ENCODE measurements at places on chromosomes 11 and 22.

- DNase-seq, result no peak
These were observed 670 bp downstream of the LSP1 start for GRCh38 chr11:1853376-1854131.

DNA sequence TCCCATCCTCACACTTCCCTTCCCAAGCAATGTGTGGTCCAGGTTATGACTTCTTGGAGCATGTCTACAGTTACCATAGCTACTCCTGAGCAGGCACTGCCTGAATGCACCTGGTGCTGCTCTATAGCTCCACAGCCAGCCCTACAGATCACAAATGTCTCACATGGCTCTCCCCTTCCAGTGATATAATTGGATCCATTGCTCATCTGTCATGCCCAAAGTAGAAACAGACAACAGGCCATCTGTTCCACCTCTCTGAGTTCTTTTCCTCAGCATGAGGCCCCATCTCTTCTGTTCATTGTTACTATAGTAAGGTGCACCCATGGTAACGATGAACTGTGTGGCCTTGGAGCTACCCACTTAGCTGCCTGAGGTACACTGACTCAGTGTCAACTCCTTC, 320.3 kb upstream of the ZC3H12C start:
- peak; percentile 76 for DNase-seq

DNA sequence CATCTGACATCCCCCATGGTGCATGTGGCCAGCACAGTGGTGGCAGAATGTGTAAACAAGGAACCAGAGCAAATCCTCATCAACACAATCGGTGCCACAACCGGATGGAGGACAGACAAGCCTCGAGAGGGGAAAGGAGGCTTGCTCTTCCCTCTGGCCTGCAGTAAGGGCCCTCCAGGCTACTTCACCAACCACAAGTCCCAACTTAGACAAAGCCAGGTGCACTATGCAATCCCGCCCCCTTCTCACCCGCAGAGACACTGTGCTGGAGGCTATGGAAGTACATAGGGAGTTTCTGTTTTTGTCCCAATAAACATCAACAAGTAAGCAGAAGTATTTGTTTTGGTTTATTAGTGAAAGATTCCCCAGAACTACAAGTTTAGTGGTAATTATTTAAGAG, 54.3 kb downstream of the SPATA19 start:
- DNase-seq, result no peak

DNA sequence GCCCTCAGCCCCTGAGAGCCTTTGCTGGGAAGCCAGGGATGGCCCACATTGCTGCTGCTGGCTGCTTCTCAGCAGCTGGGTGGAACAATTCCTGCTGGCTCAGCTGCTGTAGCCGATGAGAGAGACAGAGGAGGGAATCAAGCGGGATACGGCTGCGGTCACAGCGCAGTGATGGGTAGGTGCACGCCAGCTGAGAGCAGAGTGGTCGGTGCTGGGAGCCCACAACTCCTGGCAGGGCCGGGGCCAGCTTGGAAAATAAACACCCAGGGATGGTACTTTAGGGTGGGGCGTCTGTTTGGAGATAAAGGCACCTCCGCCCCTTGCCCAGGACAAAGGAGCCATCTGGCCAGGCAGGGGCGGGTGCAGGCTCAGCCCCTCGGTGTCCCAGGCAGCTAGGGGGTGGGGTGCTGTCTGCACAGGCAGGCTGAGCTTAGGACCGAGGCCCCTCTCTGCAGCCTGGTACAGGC, 480.5 kb downstream of the MIAT start:
- DNase-seq, result peak; percentile 61

DNA sequence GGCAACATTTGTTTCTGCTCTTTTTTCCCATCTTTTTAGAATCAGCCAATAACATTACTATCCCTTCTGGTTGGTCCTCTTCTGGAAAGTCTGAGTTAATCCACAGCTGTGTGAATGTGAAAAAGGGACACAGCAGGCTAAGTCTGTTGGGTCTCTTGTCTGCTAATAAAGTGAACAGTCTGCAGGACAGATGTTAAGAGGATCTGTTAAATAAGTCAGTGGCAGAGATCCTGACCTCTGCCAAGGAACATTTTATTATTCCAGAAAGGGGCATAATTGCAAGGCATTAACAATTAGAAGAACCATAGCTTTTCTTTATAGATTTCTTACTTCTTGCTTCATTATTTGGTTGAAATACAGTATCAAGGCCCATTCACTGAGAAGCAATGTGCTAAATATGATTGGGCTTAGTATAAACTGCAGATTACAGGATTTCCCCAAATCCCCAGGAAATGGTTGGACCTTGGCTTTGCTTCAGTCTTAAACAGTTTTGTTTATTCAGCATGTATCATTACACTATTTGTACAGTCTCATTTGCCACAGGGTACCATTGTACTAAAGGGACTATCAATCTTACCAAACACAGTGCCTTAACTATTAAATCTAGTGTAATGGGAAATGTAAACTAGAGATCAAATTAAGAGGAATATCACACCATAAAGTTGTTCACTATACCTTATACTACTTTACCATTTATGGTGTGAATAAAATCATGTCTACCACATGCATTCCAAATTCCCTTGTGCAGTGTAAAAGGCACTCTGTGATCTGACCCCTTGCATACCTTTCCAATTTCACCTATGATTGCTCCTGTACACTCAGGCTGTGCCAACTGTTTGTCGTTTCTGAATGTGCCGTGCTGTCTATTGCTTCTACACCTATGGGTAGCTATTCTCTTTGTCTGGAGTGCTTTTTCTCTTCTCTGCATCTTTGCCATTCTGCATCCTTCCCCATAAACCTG, 274.0 kb downstream of the SOX6 start:
- DNase-seq, result peak; percentile 34

- no peak for DNase-seq
These were observed 6.6 kb downstream of the TRIM22 start for GRCh38 chr11:5696210-5696609.

- DNase-seq, result no peak
These were observed 23.0 kb downstream of the APLP2 start for GRCh38 chr11:130092661-130093060.

GRCh38 chr11:107218123-107219013, 200.1 kb upstream of the GUCY1A2 start:
- no peak for DNase-seq

GRCh38 chr22:50305923-50306566, 1.4 kb downstream of the PLXNB2 start:
- peak; percentile 86 for DNase-seq

DNA sequence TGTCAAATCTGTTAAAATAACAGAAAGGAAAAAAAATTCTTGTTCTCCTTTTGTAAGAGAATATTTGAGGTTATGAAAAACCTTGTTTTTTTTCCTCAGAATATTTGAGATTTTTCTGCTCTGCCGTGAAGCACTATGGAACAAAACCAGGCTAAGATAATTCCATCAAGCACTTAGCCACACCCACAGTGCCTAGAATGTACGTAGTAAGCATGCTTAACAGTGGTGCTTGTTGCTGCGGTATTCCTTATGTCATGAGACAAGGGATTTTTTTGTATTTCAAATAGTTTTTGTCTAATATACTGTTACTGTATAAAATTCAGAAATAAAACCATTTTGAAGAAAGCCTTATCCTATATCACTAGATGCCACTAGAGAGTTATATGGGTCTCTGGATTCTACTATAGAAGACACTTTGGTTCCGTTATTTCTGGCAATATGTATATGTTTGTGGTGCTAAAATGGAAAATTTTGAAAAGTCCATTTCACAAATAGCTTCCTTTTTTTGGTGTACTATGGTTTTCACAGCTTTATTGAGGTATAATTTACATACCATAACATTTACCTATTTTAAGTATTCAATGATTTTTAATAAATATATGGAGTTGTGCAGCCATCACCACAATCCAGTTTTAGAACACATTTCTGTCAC, 23.7 kb downstream of the PDHX start:
- DNase-seq, result no peak

DNA sequence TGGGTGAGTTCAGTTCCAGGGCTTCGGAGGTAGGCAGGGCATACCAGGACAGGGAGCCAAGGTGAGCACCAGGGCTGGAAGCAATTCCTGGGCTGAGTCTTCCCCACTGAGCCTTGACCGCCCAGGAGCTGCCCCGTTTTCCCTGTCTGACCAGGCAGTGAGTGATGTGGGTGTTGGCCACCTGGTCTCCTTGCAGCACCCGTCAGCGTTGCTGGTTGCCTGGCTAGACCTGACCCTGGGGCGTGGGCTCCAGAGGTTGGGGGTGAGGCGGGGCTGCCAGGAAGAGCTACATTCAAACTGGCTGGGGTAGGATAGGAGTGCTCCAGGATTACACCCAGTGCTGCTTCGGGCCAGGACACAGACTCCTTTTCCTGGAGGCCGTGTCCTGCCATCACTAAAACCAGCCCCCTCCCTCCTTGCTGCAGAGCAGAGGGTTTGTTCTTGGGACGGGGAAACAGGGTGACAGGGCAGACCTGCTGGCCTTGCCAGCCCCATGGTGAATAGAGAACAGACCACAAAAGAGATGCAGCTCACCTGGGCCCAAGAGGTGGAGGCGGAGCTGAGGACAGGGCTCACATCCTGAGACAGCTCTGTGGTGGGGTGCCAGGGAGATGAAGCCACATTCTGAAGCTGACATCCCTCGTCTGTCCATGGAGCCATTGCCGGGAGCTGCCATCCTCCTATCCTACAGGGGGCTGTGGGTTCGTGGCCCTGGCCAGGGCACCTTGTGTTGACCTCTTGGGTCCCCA, 14.2 kb downstream of the INCENP start:
- no peak for DNase-seq

DNA sequence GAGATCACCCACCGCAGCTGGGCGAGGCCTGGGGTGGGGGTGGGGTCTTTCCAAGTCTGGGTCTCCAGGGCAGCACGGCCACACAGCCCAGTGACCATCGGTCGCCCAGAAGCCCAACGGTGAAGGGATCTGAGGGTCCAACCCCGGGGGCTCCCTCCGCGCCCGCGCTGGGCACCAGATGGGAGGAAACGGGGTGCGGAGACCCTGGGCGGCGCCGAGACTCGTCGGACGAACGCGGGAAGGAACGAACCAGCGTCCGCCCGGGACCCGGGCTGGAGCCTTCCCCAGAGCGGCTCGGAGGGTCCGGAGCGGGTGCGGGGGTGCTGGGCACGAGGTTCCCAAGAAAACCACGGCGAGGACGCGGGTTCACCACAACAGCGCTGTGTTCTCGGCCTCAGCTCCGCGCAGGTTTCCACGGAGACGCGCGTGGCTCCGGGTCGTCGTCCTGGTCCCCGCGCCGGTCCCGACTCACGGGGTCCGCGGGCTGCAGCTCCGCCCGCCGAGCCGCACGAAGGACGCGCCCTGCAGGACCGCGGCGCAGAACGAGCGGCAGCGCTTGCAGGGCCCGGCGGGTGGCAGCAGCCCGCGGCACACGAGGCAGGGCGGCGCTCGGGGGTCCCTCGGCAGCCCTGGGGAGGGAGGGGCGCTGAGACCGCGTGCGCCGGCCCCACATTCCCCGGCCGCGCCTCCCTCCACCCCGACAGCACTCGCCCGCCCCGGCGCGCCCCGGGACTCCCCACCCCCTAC, 2.3 kb upstream of the IL17REL start:
- no peak for DNase-seq

- DNase-seq, result no peak
These were observed 16.3 kb downstream of the FXYD6 start for GRCh38 chr11:117860139-117860538.

- DNase-seq, result no peak
These were observed 10.5 kb upstream of the MGAT3 start for GRCh38 chr22:39446239-39446721.

DNA sequence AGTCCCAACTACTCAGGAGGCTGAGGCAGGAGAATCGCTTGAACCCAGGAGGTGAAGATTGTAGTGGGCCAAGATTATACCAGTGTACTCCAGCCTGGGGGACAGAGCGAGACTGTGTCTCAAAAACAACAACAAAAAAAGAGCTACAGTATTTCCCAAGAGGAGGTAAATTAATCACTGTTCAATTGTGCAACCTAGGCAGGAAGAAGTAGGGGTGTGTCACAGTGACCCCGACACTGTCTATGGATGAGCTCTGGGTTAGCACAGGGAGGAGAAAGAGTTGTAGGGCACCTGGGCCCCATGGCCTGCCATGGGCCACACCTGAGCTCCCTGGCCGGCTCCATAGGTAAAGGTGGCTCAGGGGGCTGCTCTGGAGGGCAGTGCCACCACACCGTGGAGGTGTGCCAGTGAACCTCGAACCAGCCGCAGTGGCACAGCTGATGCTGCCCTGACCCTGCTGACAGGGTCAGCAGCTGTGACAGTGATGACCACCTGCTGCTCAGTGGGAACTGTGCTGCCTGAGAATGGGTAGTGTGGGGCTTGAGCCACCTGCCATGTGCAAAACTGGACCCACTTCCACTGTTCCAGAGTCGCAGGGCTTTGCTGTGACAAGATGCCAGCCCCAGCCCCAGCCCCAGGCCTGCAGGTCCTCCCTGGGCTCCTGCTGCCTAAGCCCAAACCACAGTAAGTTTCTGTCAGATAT, 84.0 kb upstream of the PITPNB start:
- no peak for DNase-seq

GRCh38 chr11:64619196-64619595, 28.2 kb downstream of the SLC22A12 start:
- DNase-seq, result no peak

GRCh38 chr22:38173641-38173906, 8.1 kb downstream of the PLA2G6 start:
- DNase-seq, result no peak

DNA sequence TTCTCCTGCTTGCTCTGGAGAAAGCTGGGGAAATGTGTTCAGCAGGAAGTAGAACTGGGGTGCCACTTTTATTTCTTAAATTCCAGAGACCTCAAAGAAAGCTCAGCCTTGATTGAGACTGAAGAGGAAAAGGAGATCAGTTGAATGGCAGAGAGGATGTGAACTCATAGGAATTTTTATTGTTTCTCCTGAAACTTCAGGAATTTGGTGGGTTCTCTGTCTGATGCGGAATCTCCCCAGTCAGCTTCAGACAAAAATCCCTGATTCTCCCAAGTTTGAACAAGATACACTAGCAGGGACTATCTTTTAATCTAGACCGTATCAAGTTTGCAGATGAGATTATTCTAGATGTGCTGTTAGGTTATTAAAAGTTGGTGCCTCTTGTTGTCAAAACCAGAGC, 23.0 kb downstream of the EHF start:
- DNase-seq, result no peak

GRCh38 chr11:56716379-56716854, 17.5 kb downstream of the OR9G1 start:
- no peak for DNase-seq

GRCh38 chr22:21669026-21669425, 3.2 kb downstream of the PPIL2 start:
- DNase-seq, result no peak

- DNase-seq, result no peak
These were observed 1.7 kb upstream of the HPX start for GRCh38 chr11:6442441-6442840.

GRCh38 chr22:50081426-50082196, 3.6 kb downstream of the MLC1 start:
- no peak for DNase-seq

GRCh38 chr11:61861634-61862033, 29.7 kb downstream of the FADS3 start:
- no peak for DNase-seq

GRCh38 chr11:46698597-46698996, 1.8 kb downstream of the ARHGAP1 start:
- no peak for DNase-seq

GRCh38 chr11:102347462-102348370, 702 bp downstream of the BIRC2 start:
- DNase-seq, result no peak

- no peak for DNase-seq
These were observed 20.3 kb upstream of the CFAP300 start for GRCh38 chr11:102026959-102027358.
